ENCODE measurements at places on chromosomes 13 and 19. TPM values are rescaled to one million over a fixed set of nuclear protein-coding genes. Genes with fewer than 3 reads are reported as not detected.

Gene TRPM4
- total RNA-seq: 0.96 TPM

DNA sequence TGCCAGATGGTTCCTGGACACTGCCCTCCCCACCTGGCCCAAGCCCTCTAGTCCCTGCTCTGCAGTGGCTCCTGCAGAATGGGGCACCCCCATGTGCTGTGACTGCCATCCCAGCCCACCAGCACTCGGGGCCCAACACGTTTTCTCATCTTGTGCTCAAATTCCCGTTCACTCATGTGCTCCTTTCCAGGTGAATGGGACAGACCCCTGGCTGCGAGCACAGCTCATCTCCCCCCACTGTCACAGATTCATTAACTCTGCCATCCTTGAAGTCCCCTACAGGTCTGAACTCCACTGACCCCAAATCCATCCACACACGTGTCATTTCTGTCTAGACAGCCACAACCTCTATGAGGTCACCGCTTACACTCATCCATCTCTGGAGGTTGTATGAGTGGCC is 23.6 kb downstream of the TUBA3C start:
- DNase-seq: no peak

DNA sequence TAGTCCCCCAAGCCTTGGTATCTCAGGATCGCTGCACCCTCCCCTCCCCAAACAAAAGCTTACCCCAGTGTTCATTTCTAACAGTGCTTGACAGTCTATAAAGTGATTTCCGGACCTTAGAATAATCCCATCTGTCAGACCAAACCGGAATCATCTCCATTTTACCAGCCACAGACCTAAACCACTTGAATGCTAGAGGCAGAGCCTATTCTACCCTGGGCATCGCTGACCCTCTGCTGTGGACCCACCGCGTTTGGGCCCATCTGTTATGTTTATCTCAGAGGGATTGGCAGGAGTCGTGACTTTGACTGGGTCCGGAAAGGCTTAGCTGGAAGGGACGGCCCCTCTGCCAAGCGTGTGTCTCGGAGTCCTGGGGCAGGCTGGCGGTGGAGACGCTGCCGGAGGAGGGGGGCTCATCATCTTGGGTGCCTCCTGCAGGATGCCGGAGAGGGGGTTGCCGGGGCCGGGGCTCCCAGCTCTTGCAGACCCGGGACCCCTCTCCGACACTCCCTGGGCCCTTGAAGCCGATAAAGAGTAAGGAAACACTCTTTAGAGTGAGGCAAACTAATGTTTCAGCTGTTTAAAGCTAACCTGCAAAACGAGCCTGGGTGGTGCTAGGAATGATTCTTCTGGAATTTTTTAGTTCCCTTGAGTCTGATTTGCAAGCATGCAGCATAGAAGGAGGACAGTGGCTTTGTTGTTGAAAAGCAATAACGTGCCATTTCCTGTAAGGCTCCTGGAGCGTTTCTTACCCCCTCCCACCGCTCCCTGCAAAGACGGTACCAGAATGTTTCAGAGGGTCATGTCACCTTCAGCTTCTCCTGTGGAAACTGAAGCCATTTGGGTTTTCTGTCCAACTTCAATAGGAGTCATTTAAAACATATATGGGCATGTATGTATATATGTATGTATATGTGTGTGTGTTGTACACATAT is 1.3 kb downstream of the SLC25A42 start:
- peak; percentile 37 for DNase-seq

Gene SLC25A41
- total RNA-seq: 0.58 TPM

Gene SLC8A2
- 0.97 TPM for total RNA-seq

DNA sequence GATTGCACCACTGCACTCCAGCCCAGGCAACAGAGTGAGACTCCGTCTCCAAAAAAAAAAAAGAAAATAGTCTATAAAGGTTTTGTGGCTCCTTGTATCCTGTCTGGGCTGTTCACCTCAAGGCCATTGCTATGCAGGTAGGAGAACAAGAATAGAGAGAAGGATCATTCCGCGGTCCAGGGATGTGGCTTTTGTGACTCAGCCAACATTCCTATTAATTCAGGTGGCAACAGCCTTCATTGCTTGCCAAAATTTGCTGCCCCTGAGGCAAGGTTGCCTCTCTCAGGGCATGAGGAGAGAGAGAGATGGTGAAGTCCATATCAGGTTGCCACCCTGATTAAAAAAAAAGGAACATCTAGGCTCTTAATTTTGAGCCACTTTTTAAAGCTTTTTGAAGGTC is 8.0 kb downstream of the ZNF551 start:
- DNase-seq: no peak

GRCh38 chr13:101017123-101017872 is 342.7 kb upstream of the TMTC4 start:
- no peak for DNase-seq

Gene ATP1A3
- 4.3 TPM for total RNA-seq

- DNase-seq: no peak
Observed at GRCh38 chr13:100510208-100510957, 78.2 kb downstream of the GGACT start.

- no peak for DNase-seq
Observed at GRCh38 chr13:64755961-64756360, 2474.2 kb downstream of the PCDH9 start.

Gene MISP3
- 4.6 TPM for total RNA-seq

GRCh38 chr19:1691589-1692290 is 39.3 kb upstream of the TCF3 start:
- DNase-seq: no peak

Gene C19orf33
- not detected for total RNA-seq
